ENCODE measurements at places on chromosomes 11 and 22.

DNA sequence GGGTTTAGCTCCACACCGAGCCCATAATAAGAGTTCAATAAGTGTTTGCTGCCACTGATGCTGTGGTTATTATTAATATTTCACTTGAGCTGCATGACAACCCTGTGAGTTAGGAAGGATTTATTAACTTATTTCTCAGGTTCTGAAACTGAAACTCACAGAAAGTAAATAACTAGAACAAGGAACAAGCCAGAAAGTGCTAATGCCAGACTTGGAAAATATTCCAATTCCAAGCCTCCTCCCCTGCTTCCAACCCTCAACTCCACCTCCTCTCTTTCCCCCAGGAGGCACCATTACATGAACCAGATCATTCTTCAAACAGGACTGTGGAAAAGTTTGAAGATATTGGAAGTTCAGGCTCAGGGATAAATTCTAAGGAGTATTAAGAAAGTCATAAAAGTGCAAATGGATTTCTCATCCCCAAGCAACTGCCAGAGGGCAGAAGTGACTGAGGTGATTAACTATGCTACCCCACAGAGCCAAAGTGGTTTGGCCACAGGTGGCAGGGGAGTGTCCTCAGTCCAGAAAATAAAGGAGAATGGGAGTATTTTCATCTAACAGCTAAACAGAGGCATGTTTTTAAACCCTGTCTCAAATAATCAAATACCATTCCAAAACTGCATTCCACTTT lies 3.2 kb upstream of the FJX1 start:
- DNase-seq, result no peak

DNA sequence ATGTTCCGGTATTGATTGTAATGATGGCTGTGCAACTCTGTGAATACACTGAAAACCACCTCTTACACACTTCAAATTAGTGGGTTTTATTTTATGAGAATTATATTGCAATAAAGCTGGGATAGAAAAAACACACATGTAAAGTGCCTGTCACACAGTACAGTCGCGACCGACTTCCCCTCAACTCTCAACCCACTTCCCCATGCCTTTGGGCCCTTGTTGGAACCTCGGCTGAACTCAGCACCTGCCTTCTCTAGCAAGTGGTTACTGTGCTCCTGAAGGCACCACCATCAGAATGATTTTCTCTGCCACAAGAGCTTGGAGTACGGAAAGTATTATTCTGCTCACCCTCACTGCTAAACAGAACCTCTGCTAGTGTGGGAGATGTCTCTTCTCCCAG lies 13.5 kb downstream of the KCNJ1 start:
- DNase-seq, result no peak

- no peak for DNase-seq
Observed at GRCh38 chr22:37777122-37777687, 30.5 kb upstream of the GCAT start.

GRCh38 chr11:46240861-46241260 lies 36.6 kb upstream of the CREB3L1 start:
- no peak for DNase-seq

GRCh38 chr22:30829901-30830550 lies 135.4 kb downstream of the OSBP2 start:
- DNase-seq, result no peak

GRCh38 chr11:45229401-45230020 lies 56.6 kb downstream of the SYT13 start:
- no peak for DNase-seq

- no peak for DNase-seq
Observed at GRCh38 chr11:116580799-116581198, 192.0 kb downstream of the BUD13 start.

GRCh38 chr11:45917286-45917622 lies 423 bp downstream of the PEX16 start:
- no peak for DNase-seq

GRCh38 chr11:35247863-35248262 lies 108.9 kb downstream of the CD44 start:
- DNase-seq, result no peak

All from thoracic aorta (tissue), 2 donors.